Activated CD8-positive, alpha-beta memory T cell treated with anti-CD3 and anti-CD28 coated beads for 4 hours (primary cell): ENCODE measurements at places on chromosomes 2 and 18.

GRCh38 chr2:21251216-21251980, 127.6 kb downstream of the TDRD15 start:
- DNase-seq: no peak

DNA sequence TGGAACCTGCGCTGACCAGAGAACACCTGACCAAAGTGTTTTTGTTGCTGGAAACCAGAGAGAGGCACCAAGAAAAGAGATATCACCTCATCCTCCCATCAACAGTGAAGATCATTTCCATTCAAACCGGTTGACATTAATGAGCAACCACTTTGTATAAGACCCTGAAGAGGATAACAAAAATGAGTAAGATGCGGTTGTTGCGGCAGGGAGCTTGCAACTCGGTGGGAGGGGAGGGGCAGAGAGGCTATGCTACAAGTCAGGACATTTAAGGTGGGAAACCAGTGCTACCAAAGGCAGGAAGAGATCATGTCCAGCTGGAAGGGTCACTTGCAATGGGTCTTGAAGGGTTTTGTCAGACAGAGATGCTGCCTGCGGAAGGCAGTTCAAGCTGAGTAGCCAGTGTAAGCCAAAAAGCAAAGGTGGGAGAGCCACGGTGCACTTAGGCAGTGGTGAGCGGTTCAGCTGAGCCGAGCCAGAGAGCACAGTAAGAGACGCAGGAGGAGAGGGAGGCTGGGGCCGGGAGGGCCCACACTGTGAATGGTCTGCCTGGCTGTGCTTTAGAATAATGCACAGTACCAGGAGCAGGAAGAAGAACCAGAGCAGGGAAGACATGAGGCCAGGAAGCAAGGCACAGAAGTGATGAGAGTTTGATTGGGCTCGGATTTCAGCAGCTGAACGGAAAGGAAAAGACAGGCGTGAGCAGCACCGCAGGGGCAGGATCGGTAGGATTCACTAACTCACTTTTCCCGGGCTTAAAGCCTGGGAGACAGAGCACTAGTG, 24.4 kb upstream of the DTNB start:
- no peak for DNase-seq

GRCh38 chr2:8737571-8738175, 55.8 kb downstream of the ID2 start:
- no peak for DNase-seq

GRCh38 chr2:45705233-45705632, 53.8 kb downstream of the PRKCE start:
- no peak for DNase-seq

DNA sequence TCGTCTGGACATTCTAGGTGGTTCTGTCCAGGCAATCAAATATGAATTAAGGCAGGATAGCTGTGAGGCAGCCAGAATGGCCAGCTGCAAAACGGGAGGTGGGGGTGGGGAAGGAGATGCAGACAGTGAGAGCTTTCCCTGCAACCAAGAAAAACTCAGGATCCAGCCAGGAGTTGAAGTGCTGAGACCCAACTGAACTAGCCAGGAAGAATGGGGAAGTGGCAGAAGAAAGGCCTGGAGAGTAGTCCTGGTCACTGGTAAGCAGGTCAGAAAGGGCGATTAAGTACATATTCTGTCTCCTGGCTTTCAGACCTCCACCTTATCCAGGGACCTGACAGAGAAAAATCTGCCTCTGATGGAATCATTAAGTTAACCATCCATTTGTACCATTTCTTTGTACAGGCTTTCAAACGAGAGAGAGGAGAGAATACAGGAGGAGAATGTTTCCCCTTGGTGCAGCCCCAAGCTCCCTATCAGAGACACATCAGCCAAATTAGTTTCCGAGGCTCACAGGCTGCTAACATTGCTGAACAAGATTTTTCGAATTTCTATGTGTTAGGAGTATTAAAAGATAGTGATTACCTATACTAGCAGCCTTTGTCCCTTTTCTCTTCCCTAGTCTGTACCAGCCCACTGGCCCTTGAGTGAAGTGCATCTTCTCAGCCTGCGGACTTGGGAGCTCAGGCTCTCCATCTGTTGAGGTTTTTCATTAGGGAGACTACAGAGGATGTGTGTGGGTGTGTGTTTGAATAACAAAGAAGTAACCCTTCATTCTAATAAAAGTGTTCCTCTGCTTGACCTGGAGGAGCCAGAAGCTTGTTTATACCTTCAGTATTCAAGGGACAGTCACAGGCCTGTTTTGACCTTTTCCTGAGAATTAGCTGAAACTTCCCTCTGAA, 12.5 kb upstream of the HOXD1 start:
- no peak for DNase-seq

DNA sequence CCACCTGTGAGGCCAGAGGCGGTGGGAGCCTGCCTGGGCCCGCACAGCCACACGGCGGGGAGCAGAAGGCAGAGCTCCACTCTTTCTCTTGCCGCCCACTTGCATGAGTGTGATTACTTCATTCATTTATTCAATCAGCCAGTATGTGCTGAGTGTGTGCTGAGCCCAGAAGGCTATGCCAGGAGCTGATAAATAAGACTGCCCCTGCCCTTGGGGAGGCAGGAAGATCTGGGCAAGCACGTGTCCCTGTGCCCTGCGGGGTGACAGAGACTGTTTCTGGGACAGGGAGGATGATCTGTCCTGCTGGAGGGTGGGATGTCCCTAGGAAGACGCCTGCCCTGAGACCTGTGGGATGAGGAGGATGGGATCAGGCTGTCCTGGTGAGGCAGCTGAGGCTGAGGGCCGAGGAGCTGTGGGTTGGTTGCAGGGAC, 250.8 kb downstream of the DYSF start:
- no peak for DNase-seq

GRCh38 chr2:3253913-3254441, 123.6 kb downstream of the EIPR1 start:
- no peak for DNase-seq
